ENCODE measurements at places on chromosomes 2 and 18.

GRCh38 chr18:76765649-76766048 lies 56.7 kb upstream of the ZNF236 start:
- no peak for DNase-seq

- DNase-seq: peak; percentile 64
Measured at GRCh38 chr2:85999061-85999831, 106.4 kb downstream of the POLR1A start.

- DNase-seq: no peak
Measured at GRCh38 chr2:214169736-214170135, 241.1 kb upstream of the VWC2L start.

- no peak for DNase-seq
Measured at GRCh38 chr2:137846993-137847392, 117.3 kb upstream of the HNMT start.

- no peak for DNase-seq
Measured at GRCh38 chr2:172929644-172930043, 146.0 kb upstream of the MAP3K20 start.

DNA sequence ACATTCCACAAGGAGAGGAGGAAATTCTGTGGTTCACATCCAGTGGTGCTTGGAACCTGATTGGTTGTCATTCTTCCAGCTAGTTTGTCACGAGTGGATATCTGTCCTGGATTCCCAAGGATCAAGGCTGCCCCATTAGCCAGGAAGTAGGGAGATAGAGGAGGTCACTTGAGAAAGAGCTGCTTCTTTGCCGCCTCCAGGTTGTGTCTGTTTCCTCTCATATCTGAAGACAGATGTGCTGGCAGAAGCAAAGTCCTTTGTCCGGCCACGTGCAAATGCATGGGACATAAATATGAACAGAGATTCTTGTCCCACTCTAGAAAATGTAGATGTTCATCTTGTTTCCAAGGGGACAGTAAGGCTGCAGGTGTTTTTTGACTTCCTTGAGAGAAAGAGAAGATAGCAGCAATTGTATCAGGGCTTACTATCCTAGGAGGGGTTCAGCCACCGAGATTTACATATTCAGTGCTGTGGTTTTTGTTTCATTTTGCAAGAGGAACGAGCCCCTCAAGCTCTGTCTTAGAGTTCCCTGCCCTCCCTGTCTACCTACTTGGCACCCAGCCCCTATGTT lies 174.4 kb downstream of the RPIA start:
- no peak for DNase-seq

DNA sequence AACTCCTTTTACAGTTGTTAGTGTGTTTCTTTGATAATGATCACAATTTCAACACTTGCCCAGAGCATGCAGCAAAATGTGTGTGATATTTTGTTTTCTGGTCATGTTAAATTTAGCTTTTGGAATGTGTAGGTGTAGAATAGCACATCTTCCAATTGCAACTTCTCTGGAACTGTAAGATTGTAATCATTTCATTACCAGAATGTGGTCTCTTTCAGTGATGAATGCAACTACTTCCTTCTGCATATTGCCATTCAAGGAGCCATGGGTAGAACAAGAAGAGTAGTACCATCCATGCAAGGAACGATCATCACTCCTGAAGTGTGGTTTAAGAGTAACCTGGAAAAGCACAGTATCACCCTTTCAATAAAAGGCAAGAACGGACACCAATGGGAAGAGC lies 548.8 kb upstream of the ZNF804A start:
- no peak for DNase-seq

DNA sequence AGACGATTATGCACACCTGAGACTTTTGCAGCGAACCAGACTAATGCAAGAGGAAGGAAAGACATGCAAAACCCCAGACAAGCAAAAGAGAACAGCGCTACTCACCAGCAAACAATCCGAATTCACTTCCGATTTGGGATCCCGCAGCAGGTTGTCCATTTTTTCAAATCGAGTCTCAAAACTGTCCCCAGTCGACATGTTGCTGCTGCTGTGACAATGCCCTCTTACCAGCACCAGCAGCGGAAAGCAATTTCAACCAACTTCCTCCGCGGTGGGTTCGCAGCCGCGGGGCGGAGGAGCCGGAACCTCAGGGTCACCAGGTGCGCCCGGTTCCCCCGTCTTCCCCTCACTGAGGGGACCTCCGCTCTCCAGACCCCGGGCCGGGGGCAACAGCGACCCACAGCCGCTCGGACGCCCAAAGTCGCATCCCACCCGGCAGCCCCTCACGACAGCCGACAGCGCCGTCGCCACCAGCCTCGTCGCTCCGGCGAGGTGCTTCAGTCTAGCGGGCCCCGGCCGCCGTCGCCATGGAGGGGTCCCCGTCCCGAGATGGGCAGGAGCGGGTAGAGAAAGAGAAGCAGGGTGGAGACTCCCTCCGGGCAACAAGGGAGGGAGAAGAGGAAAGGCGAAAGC lies 784 bp downstream of the ROCK1 start:
- peak; percentile 89 for DNase-seq

DNA sequence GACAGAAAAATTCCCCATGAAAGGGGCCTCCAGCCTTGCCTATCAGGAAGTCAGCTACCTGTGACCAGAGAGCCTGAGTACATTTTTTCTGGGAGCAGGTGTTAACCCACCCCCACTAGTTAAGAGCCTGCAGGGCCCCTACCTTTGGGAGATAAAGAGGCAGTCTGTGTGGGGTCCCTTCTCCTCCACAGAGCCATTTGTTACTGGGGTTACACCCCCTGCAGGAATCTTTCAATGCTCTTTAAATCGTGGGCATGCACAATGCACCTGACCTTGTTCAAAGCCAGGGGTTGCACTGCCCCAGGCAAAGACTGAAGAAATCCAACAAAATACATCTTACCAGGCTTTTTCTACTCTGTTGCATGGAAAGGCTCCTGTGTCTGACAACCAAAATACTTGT lies 15.7 kb upstream of the LYPD6 start:
- DNase-seq: no peak

DNA sequence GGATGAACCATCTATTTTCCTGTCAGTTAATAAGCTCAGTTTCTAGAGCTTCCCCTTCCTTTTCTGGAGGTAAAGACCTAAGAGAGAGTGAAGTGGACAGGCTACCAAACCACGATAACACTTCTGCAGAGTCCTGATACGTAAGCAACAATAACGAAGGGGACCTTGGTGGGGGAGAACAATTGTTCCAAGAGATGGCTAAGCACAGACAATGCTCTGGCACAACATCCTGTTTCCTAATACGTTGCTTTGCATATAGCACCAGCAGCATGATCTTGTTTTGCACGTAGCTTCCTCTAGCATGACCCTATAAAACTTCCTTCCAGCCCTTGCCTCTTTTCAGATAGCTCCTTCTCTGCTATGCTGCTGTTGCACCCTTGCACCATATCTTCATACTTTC lies 247.3 kb downstream of the RAD51AP2 start:
- DNase-seq: no peak

- no peak for DNase-seq
Measured at GRCh38 chr2:231765496-231765929, 15.6 kb downstream of the PDE6D start.

DNA sequence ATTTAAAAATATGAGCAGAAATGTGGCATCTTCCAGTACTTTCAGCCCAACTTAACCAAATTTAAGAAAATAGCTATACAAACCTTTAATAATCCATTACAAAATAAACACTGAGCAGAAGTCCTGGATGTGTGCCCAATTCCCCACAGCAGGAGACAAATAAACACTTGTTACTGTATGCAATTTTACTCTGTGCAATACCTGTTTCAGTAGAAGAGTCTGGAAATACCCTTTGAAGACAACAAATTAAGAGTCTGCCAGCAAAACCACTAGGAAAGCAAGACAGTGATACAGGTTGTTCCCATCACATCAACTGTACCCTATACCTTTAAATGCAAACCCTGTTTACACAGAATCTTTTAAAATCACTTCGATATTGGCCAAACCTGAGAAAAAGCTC lies 41.4 kb upstream of the RNU4ATAC start:
- no peak for DNase-seq

GRCh38 chr2:173752152-173752551 lies 213.0 kb downstream of the SP3 start:
- no peak for DNase-seq

- no peak for DNase-seq
Measured at GRCh38 chr18:10343778-10344177, 110.7 kb upstream of the APCDD1 start.

- DNase-seq: no peak
Measured at GRCh38 chr2:62564380-62565137, 58.6 kb upstream of the TMEM17 start.

- no peak for DNase-seq
Measured at GRCh38 chr18:50665519-50665918, 105.6 kb downstream of the MAPK4 start.

GRCh38 chr2:15506229-15506819 lies 54.8 kb downstream of the NBAS start:
- no peak for DNase-seq

DNA sequence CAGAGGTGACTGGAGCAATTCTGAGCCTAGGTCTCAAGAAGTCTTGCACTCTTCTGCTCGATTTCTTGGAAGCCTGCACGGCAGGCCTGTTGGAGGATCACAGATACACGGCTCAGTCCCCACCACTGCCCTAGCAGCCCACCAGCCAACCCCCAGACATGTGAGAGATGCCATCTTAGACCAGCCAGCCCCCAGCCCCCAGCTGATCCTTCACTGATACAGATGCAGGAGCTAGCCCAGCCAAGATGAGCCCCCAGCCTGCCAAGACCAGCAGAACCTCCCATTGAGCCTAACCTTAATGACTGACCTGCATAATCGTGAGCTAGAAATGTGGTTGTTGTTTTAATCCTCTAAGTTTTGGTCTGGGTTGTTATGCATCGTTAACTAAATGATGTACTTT lies 47.5 kb downstream of the INHBB start:
- DNase-seq: no peak

- DNase-seq: no peak
Measured at GRCh38 chr2:240095556-240096523, 40.3 kb downstream of the COPS9 start.

GRCh38 chr2:240871071-240871958 lies 2.7 kb downstream of the AGXT start:
- DNase-seq: no peak

DNA sequence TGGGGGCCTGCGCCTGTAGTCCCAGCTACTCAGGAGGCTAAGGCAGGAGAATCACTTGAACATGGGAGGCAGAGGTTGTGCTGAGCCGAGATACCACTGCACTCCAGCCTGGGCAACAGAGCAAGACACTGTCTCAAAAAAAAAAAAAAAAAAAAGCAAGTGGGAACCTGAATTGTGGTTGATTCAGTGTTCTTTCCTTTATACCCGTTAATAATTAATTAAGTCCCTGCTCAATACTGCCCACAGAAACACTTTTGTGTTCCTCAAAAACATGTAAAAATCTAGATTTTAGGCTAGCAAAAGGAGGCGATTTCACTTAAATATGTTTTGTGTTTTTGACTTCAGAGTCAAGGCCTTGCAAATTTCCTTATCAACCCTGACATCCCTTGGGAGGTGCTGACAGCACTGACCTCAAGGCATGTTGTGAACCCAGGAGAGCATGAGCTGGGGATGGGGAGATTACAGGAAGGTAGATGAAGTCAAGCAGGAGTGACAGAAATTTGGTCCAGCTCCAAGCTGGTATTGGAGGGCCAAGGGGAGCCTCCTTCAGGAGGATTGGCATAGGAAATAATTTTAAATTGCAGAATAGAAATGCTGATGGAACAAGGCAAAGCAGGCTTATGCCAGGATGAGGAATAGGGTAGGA lies 89.0 kb upstream of the PNPT1 start:
- no peak for DNase-seq

DNA sequence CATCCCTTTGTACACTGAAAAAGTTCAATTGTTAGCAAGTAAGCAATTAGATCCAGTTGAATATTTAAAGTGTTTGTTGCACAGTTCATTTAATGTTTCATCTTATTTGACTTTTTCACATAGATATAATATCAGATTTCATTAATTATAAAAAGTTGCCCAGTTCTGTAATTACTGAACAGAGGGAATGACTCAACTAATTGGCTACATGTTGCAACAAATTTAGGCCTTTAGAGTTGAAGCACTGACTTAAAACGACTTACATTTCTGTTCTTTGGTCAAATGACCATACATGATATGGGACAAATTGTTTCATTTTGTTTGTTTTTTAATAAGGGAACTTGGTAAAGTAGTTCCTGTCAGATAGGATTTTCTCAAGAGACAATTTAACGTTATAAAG lies 68.5 kb upstream of the FAM117B start:
- no peak for DNase-seq

GRCh38 chr2:9948721-9949120 lies 2.8 kb upstream of the GRHL1 start:
- DNase-seq: no peak

DNA sequence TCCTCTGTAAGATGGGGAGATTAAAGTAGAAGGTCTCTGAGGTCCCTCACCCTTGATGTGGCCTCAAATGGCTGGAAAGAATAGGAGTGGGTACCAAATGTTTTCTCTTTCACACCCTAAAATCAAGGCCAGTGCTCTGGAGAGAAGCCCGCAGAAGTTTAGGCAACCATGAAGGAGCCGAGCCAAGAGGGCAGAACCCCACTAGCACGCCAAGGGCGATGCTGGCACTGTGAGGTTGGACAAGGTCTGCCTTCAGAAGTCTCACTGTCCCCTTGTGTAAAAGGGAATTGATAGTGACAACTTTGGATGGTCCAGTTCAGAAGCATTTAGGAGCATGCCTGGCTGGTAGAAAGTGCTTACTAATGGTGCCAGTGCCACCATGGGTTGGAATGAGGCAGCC lies 16.3 kb upstream of the OTOF start:
- no peak for DNase-seq

DNA sequence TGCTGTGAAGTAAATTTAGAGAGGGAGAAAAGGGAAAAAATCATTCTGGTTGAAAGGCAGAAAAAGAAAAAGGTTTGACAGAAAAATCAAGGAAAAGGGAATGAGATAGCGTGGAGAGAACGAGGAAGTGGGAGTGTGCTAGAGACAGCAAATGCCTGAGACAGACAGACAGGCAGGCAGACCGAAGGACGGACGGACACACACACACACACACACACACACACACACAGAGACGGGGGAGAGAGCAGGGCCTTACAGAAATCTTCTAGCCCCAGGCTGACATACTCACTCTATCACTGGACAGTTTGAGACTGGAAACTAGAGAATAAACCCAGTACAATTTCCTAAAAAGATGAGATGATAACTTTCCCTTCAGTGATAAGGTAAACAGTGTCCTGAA lies 238.4 kb downstream of the ZNF521 start:
- DNase-seq: no peak

DNA sequence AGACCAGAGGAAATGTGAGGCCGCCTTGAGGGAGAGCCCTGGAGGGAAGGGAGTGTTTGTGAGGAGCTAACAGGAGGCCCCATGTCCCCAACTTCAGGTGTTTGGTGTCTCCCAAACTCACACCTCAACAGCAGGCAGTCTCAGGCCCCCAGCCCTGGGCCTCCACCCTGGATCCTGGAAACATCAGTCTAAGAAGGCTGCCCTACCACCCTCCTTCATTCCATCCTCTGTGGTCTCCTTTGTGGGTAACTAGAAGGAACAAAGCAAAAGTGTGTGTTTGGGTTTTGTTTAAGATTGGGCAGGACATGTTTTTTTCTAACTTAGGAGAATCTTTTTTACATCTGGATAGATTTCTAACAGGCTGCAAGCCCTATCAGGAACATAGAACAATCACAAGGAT lies 404.3 kb downstream of the BCL11A start:
- no peak for DNase-seq

GRCh38 chr18:79988071-79988450 lies 302 bp downstream of the TXNL4A start:
- peak; percentile 88 for DNase-seq

Measured in activated effector memory CD4-positive, alpha-beta T cell treated with anti-CD3 and anti-CD28 coated beads, Interleukin-2, amount 50 U/mL, for 16 hours (primary cell).